ENCODE measurements at places on chromosomes 3 and 15. TPM values are rescaled to one million over a fixed set of nuclear protein-coding genes. Genes with fewer than 3 reads are reported as not detected.

DNA sequence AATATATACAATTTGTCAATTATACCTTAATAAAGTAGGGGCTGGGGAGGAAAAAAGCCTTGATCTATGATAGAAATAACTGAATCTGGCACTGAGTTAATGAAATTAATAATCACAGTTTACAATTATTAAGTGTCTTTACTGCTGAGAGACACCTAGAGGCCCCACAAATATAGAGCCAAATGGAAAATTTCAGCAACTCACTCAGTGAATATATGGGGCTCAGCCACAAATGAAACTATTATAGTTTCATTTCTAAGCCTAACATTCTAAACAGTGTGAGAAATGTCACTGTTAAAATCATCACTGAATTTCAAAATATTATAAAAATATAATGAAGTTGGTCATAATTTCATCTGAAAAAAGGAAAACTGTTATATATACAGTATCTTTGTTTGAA, 40.3 kb downstream of the GNB4 start:
- DNase-seq, result no peak
- H3K4me3 ChIP-seq, result no peak overlapping the region
- no peaks in the 10 kb centered on the region for H3K27me3 ChIP-seq
- no peaks in the 10 kb centered on the region for H3K4me1 ChIP-seq
- H3K36me3 ChIP-seq, result no peaks in the 10 kb centered on the region

GRCh38 chr3:146280864-146281263, 30.0 kb upstream of the PLSCR4 start:
- H3K4me3 ChIP-seq, result no peak overlapping the region
- no peak overlapping the region for H3K27ac ChIP-seq
- no peaks in the 10 kb centered on the region for H3K4me1 ChIP-seq
- H3K36me3 ChIP-seq, result no peaks in the 10 kb centered on the region
- DNase-seq, result no peak

- no peak overlapping the region for H3K27ac ChIP-seq
- peak; percentile 58 for DNase-seq
- no peaks in the 10 kb centered on the region for H3K4me1 ChIP-seq
- H3K27me3 ChIP-seq, result no peaks in the 10 kb centered on the region
These were observed 6.5 kb upstream of the BCL2A1 start for GRCh38 chr15:79977431-79978054.

GRCh38 chr15:87527416-87527815, 729.1 kb downstream of the NTRK3 start:
- no peaks in the 10 kb centered on the region for H3K36me3 ChIP-seq
- H3K27ac ChIP-seq, result no peak overlapping the region
- H3K4me1 ChIP-seq, result peaks cover 5% of the 10 kb centered on the region
- DNase-seq, result peak; percentile 47
- no peak overlapping the region for H3K4me3 ChIP-seq
- no peaks in the 10 kb centered on the region for H3K27me3 ChIP-seq

GRCh38 chr3:21269882-21270281, 481.1 kb downstream of the ZNF385D start:
- no peak overlapping the region for H3K27ac ChIP-seq
- DNase-seq, result no peak
- H3K27me3 ChIP-seq, result no peaks in the 10 kb centered on the region
- H3K4me3 ChIP-seq, result no peak overlapping the region

GRCh38 chr15:83565553-83566159, 88.3 kb upstream of the ADAMTSL3 start:
- H3K4me3 ChIP-seq, result no peak overlapping the region
- no peak overlapping the region for H3K27ac ChIP-seq
- no peaks in the 10 kb centered on the region for H3K27me3 ChIP-seq
- no peaks in the 10 kb centered on the region for H3K36me3 ChIP-seq

Gene POTEB2
- total RNA-seq, result not detected

GRCh38 chr15:68621535-68621934, 42.7 kb downstream of the CORO2B start:
- H3K27ac ChIP-seq, result no peak overlapping the region
- no peaks in the 10 kb centered on the region for H3K4me1 ChIP-seq
- no peak for DNase-seq
- no peak overlapping the region for H3K4me3 ChIP-seq

DNA sequence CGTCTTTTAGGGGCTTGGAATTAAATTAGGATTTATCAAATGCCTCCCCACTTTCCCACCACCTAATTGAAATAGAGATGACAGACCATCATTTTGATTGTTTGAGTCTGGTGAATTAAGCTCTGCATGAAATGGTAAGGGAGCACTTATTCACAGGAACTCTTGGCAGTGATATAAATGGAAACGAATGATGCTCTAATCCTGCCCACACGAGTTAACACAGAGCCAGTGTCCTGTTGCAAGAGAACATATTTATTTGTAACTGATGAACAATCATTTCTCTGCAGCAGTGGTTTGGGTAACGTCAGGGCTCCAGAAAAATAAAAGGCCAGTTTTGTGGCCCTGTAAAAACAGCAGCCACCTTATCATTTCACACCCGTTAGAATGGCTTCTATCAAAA, 163.3 kb downstream of the FEZF2 start:
- no peak overlapping the region for H3K27ac ChIP-seq
- H3K27me3 ChIP-seq, result no peaks in the 10 kb centered on the region
- H3K4me3 ChIP-seq, result no peak overlapping the region
- no peaks in the 10 kb centered on the region for H3K4me1 ChIP-seq

Gene PARP16
- 17.5 TPM for total RNA-seq

DNA sequence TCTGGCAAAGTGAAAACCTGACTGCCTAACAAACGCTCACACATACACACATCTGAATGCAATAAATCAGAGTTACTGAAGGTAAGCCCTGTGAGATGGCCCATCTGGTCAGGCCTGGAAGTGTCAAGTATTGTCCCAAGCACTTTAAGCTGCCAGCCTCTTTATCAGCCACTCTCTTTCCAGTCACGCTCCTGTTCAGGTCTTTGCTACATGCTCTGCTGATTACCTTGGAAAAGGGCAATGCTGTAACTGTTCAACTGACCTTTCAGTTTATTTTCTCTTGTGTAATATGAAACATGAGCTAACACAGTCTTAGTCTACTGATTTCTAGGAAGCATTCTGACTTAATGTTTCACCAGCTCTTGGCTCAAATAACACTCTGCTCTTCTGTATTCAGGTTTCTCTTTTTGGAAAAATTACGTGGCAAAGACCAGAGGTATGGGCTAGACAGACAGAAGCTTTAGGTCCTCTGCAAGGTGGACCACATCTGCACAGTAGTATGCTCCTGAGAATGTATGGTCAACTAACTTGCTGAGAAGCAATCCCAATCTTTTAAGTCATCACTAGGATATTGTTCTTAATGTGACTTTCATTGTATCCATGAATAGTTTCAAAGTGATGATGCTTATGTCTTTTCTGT, 44.5 kb downstream of the GBE1 start:
- peak overlapping the region; percentile 84 for H3K27ac ChIP-seq
- peak; percentile 92 for DNase-seq
- no peaks in the 10 kb centered on the region for H3K27me3 ChIP-seq
- H3K4me1 ChIP-seq, result peaks cover 10% of the 10 kb centered on the region
- no peaks in the 10 kb centered on the region for H3K36me3 ChIP-seq

Gene DAPK2
- total RNA-seq, result 5.9 TPM

DNA sequence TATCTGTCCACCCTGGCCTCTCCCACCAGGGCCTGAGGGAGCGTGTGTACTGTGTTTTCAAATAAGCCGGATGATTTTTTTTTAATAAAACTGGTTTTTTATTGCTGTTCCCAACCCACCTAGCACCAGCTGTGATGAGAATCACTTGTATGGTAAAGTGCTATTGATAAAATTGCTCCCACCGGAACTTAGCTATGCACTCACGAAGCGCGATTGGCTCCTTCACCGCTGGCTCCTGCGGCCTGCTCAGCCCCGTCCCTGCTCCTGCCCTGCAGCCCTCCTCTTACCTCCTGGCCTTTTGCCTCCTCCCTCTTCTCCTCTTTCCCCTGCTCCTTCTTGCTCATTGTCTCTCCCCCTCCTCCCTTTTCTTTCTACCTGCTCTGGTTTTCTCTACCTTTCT, 183.7 kb downstream of the TLE3 start:
- no peaks in the 10 kb centered on the region for H3K36me3 ChIP-seq
- no peak overlapping the region for H3K27ac ChIP-seq
- H3K4me3 ChIP-seq, result no peak overlapping the region
- DNase-seq, result no peak

GRCh38 chr3:172868582-172869200, 118.2 kb downstream of the ECT2 start:
- no peak for DNase-seq
- no peaks in the 10 kb centered on the region for H3K36me3 ChIP-seq
- no peak overlapping the region for H3K4me3 ChIP-seq
- no peak overlapping the region for H3K27ac ChIP-seq
- H3K4me1 ChIP-seq, result peaks cover 6% of the 10 kb centered on the region

- no peaks in the 10 kb centered on the region for H3K27me3 ChIP-seq
- no peaks in the 10 kb centered on the region for H3K36me3 ChIP-seq
- no peaks in the 10 kb centered on the region for H3K4me1 ChIP-seq
- H3K4me3 ChIP-seq, result no peak overlapping the region
These were observed 296.8 kb downstream of the DOCK3 start for GRCh38 chr3:50971487-50971924.

GRCh38 chr3:9149566-9149965, 99.9 kb downstream of the SRGAP3 start:
- no peaks in the 10 kb centered on the region for H3K36me3 ChIP-seq
- no peak overlapping the region for H3K27ac ChIP-seq
- H3K4me1 ChIP-seq, result peaks cover 9% of the 10 kb centered on the region
- H3K4me3 ChIP-seq, result no peak overlapping the region
- H3K27me3 ChIP-seq, result no peaks in the 10 kb centered on the region

- no peak overlapping the region for H3K4me3 ChIP-seq
- H3K27ac ChIP-seq, result no peak overlapping the region
- DNase-seq, result no peak
These were observed 83.5 kb downstream of the C3orf70 start for GRCh38 chr3:185069037-185070030.
